ENCODE measurements at places on chromosomes 5 and 9.

DNA sequence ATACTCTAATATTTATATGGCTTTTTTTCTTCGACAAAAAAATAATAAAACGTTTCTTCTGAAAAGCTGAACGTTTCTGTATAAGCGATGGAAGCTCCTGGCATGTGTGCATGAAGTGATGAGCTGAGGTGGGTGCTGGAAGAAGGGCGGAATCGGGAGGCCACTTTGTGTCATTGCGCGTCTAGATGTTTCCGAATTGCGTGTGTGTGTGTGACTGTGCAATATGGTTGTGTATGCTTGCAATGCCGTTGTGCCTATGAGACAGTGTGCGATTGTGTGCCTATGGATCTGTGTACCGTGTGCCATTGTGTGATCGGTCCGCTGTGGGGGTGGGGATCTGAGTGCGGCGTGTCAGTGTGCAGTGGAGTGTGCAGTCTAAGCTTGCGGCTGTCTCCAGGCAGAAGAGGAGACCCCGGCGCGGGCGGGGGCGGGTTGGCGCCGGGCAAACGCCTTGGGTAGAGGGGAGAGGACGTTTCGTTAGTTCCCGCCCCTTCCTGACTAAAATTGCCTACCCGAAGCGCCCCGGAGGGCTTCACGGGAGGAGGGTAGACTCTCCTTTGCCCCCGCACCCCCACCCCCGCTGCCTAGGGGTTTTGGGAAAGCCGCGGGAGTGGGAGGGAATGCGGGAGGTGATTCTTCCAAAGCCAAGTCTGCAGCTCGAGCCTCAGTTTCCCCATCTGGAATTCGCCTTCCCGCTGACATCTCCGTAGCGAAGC is 24.2 kb downstream of the PCDHGC5 start:
- no peak for DNase-seq

GRCh38 chr9:81234924-81235610 is 454.3 kb downstream of the TLE1 start:
- no peak for DNase-seq

DNA sequence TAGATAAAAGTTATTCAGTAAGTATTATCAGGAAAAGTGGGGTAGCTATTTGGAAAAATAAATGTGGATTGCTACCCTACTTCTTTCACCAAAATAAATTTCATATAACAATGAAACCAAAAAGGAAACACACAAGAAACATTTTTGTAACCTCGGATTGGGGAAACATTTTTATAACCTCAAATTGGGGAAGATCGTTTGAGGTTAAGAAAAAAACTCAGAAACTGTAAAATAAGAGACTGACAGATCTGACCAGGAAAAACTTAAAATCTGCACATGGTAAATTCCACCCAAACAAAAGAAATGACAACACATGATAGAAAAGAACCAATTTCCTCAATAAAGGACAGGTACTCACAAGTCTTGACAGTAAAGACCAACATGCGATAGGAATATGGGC is 13.5 kb downstream of the EFCAB9 start:
- no peak for DNase-seq

DNA sequence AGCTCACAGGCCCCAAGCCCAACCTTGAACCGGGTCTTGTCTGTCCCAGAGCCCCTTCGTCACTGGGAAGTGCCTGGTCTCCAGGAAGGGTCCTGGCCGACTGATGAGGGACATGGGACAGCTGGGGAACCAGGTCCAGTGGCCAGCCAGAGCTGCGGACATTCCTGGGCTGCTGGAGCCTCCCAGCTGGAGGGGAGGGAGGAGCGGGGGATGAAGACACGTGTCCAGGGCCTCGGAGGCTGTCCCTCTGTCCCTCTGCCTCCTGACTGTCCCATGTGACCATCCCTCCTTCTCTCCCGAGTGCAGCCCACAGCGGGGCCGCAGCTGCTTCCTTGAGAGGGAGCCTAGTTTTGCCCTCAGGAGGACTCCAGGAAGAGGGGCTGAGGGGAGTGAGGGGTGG is 41.7 kb upstream of the UBAC1 start:
- no peak for DNase-seq

DNA sequence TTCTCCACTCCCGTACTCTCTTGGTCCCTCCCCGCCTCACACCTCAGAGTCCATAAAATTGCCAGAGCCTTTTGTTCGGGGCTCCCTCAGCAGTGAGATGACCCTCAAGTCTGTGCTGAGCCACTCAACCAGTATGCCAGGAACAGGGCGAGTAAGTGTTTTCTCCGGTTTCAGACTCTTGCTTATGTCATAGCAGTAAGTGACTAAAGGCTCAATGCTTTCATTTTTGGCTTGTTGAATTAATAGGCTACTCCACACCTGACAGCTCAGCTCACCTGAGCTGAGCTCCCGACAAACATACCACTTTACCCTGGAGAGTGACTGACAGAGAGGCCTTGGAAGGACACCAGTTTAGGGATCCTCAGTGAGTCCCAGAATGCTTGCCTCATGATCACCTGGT is 30.5 kb downstream of the PCSK1 start:
- DNase-seq: no peak

- DNase-seq: no peak
These were observed 4.8 kb upstream of the RANBP17 start for GRCh38 chr5:170857066-170857465.

DNA sequence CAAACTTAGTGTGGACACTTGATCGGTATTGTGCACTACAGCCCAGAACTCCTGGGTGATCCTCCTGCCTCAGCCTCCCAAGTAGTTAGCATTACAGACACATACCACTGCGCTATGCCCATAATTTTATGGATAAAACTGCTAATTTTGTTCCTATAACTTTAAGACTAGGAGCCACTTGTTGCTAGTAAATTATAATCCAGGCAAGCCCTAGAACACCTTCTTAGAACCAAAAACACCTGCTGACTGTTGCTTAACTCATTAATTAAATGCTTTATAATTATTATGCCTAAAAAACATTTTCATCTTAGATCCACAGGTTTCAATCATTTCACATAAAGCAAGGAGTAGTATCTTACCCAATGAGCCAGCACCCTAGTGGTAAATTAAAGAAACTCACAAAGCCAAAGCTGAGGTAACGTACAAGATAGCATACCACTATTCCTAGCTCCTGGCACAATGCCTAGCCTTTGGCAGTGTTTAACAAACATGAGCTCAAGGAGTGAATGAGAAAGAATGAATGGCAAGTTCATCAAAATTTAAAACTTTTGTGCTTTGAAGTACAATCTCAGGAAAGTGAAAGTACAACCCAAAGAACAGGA is 5.4 kb downstream of the MRPS27 start:
- DNase-seq: no peak

- no peak for DNase-seq
These were observed 1.0 kb downstream of the URM1 start for GRCh38 chr9:128372188-128372641.

- DNase-seq: no peak
These were observed 997.7 kb downstream of the PTPRD start for GRCh38 chr9:9615086-9615485.

- DNase-seq: no peak
These were observed 2.2 kb upstream of the JAK2 start for GRCh38 chr9:4982721-4983482.

- DNase-seq: no peak
These were observed 33.4 kb downstream of the PCDHGC5 start for GRCh38 chr5:141522301-141522700.
